ENCODE measurements at places on chromosomes 16 and 17.

GRCh38 chr17:57612202-57613071 is 132.7 kb downstream of the CCDC182 start:
- DNase-seq: no peak

DNA sequence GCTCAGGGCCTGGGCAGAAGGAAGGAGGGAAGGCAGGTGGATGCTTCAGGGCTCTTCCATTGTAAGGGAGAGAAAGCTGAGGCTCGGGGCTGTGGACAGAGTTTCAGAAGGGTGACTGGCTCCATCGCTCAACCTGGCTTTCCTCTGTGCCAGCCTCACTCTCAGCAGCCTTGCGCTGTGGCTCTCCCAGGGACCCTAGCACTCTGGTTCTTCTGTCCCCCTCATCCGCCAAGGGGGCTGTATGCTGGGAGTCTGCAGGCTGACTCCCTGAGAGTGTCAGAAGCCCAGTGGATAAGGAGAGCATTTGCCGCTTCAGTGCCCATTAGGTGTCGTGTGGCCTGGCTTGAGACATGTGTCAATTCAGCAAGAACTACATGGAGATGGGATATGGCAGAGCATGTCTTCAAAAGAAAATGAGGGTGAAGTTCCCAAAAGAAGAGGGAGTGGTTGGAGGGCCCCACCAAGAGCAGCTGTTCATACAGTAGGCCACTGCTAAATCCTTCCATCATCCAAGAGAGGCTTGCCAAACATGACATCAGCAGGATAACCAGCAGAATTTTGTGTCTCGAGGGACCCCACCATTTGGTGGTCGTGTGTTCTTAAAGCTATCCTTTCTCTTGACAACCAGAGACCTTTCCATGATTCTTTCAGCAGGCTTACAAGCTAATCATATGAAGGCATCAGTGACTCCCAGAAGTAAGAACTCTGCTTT is 148.2 kb downstream of the IRX5 start:
- no peak for DNase-seq

DNA sequence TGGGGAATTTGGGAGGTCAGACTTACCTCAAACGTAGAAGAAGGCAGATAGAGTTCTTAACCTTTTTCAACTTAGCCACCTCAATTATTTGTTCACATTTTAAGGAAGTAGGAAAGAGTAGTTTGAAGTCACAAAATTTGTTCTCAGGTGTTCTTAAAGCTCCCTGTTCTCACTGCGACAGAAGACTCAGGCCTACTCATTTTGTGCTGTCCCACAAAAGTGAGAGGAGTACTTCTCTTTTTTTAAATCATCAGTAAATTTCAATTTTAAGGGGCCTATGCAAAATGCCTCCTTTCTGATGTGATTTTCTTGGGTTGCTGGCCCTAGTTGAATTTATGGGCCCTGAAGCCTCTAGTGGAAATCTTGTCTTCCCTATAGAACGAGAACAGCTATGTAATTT is 133.4 kb downstream of the MAP2K6 start:
- DNase-seq: no peak

DNA sequence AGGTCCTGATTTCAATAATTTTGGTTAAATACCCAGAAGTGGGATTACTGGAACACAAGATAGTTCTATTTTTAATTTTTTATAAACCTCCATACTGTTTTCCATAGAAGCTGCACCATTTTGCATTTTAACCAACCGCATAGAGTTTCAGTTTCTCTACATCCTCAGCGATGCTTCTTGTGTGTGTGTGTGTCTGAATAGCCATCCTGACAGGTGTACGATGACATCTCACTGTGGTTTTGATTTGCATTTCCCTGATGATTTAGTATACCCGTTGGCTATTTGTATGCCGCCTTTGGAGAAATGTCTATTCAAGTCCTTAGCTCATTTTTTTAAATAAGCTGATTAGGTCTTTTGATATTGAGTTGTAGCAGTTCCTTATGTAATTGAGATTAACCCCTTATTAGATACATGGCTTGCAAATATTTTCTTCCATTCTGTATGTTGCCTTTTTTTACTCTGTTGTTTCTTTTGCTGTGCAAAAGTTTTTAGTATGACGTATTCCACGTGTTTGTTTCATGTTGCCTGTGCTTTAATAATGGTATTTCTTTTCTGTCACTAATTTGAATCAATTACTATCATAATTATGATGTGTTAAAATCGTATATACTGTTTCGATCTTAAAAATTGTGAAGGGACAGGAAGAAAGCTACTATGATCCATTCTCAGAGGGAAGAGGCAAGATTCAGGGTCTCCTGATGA is 227.2 kb upstream of the MON1B start:
- no peak for DNase-seq

GRCh38 chr17:337866-338265 is 14.7 kb downstream of the RPH3AL start:
- DNase-seq: no peak

DNA sequence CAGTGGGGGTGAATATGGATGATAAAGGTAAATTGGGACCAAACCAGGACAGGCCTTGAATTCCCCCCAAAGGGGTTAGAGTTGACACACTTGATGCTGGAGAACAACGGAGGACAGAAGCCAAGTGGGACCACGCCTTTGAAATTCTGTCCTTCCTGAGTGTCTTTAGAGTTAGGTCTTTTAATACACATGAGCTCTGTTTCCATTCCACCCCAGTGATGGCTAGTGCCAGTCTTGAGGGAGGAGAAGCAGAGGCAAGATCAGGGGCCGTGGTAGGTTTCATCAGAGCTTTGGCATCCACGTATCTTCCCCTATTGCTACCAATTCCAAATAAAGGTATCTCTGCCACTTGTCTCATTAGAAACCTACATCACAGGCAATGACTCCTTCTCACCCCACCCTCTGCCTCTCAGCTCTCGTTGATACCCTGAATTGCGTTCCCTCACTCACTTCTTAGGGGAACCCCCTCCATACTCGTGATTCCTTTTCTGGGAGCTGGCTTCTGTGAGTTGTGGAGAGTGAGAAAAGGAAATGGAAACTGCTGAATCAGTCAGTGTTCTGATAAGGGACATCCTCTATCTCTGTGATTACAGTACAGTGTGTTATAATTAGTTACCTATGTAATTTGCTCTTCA is 2.4 kb upstream of the CCL3L1 start:
- no peak for DNase-seq

DNA sequence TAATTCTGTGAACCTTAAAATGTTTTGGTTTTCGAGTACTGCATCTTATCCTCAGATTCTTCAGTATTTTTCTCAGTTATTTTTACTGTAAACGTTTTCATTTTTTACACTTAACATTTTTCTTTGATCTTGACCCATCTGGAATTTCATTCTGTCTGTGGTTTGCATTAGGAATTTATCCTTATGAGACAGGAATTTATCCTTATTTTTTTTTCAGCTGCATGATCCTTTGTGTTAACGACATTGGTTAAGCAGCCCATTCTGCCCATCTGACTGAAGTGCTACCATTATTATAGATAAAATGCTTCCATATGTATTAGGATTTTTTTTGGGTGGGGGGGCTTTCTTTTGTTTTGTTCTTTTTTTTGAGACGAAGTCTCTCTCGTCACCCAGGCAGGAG is 41.0 kb downstream of the SNX29 start:
- DNase-seq: no peak

DNA sequence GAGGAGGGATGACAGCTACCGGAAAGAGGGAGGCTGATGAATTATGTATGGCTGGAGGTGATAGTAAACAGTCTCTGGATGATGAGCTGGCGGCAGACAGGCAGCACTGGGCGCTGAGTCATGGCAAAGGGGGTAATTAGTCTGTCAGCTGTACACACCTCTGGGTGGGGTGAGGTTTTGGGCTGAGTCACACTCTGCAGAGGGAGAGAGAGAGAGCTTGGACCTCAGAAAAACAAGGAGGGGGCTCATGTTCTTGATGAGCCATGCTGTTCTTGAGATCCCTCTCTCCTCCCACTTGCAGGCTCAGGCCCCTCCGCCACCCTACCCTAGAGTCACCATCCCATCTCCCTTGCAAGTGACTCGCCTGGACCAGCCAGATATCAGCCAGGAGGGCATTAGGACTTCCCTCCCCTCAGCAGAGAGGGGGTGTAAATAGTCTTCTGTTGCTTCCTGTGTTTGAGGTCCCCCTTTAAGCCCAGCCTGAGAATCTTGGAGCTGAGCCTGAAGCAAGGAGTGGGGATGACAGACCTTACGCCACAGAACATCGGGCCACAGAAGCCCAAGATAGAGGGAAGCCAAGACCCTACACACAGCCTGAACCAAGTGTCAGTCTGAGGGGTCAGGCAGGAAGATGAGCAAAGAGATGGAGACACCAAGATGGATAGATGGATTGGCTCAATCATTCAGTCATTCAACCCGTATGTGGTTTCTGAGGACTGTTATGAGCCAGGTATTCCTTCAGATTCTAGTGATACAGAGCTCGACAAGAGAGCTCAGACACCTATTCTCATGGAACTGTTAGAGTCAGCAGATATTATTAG is 383.2 kb upstream of the CCL2 start:
- DNase-seq: no peak

DNA sequence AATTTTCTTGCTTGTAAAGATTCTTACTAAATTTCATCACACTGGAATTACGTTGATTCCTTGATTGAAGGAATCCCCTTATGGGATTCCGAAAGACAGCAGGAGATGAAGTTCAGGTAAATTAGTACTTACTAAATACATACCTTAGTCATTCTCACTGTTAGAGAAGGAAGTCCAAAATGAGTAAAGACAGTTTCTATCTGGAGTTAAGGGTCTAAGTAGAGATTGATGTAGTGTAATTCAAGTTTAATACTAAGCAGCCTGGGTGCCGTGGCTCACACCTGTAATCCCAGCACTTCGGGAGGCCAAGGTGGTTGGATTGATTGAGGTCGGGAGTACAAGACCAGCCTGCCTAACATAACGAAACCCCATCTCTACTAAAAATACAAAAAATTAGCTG is 9.6 kb downstream of the DDX42 start:
- DNase-seq: no peak

DNA sequence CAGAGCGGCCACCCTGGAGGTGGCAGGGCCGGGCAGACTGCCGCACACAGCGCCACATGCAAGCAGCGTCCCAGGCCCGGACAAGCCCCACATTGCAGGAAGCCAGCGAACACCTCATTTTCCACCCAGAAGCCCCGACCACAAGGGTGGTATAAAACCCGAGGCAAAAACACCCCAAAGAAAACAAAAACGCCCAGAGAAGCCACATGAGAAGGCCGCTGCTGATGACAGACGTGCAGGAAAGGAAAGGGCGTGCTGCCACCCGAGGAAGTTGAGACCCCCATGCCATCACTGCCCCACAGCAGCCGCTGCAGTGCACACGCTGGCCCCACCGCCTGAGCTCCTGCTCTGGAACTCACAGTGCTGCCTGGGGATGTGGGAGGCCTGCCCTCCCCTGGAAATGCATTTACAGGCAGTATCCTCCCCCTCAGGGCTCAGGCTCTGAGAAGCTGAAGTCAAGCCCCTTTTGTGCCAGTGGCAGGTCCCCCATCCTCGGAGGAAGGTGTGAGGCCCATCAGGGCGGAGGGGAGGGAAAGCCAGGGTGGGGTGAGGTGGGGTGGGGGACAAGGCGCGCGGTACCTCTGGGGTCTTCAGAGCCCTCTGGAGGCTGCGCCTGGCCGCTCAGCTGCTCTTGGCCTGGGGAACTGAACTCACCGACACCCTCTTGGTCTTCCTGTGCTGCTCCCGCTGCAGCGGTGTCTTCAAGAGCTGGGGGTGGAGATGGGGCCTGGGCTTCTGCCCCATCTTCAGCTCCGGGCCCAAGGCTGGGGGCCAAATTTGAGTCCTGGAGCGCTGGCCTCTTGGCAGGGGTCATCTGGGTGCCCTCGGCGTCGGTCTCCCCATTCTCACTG is 62.0 kb downstream of the IL21R start:
- no peak for DNase-seq
